Kidney glomerular epithelial cell (primary cell): ENCODE measurements at places on chromosomes 4 and X.

DNA sequence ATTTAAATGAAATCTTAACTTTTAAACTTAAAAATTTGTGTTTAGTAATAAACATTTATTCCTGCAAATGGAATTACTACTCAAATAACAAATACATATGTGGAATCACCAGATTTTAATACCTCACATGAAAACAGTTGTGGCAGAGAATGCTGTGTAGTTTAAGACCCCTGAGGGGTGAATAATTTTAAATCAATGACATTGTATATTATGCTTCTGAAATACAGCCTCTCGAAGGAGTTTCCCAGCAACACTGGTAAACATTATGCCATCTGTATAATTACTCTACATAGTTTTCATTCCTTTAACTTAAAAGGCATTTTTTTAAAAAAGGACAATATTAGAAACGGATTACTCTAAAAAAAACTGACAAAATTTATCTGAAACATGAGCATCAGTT lies 2313.3 kb downstream of the ARAP2 start:
- no peak for DNase-seq

DNA sequence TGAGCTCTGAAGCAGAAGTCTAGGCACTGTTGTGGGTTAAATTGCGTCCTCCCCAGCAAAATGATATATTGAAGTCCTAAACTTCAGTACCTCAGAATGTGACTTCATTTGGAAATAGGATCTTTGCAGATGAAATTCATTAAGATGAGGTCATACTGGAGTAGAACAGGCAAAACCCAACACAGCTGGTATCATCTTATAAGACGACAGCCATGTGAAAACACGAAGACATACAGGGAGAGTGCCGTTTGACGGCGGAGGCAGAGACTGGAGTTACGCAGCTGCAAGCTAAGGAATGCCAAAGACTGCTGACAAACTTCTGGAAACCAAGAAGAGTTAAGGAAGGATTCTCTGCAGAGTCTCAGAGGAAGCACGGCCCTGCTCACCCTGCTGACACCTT lies 241.5 kb downstream of the MAML3 start:
- no peak for DNase-seq

DNA sequence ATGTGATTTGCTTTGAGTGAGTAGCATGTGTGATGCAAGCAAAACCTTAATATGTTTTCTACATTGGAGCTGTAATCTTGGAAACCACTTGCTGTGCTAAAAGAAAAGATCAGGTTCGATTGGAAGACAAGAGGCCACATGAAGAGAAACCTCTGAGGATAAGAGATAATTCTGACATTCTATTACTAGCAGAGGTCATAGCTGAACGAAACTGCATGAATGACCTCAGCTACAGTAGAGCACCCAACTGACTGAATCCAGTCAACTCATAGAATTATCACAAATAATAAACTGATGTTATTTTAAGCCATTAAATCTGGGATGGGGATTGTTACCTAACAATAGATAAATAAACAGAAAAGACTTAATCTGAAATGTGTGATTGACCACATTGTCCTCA lies 147.1 kb downstream of the CAMK2D start:
- DNase-seq: no peak

- no peak for DNase-seq
Measured at GRCh38 chr4:113740857-113741379, 20.6 kb downstream of the CAMK2D start.

DNA sequence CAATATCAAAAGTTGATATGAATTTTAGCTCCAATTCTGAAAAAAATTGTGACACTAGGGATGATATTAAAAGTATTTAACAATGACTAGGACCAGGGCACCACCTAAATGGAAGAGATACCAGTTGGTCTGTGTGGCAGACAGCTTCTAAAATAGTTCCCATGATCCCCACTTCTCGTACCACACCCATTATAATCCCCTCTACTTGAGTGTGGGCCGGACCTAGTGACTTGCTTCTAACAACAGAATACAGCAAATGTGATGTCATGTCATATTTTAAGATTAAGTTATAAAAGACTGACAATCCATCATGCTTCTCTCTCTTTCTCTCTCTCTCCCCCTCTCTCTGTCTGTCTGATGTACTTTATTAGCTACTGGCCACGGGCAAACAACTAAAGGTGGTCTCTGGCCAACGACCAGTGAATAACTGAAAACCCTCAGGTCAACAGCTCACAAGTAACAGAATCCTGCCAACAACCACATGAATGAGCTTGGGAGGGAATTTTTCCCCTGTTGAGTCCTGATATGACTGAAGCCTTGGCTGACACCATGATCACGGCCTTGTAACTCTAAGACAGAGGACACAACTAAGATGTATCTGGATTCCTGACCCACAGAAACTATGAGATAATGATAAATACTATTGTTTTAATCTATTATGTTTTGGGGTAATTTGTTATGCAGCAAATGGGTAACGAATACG lies 34.4 kb downstream of the FAM13A start:
- DNase-seq: no peak

DNA sequence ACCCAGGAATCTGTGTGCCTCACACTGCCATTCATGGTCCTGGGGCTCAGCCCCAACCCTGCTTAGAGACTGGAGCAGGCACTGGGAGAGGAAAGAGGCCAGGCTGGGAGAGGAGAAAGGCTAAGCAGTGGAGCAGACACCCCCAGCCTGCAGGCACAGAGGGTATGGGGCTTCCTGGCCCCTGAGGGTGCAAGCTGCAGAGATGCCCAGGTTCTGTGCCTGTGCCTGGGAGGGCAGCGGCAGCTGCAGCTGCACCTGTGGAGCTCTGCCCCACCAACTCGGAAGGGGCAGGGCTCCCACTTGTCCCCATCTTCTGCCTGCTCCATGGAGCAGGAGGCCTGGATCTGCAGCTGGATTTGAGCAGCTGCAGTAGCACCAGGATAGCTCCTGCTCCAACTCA lies 47.9 kb downstream of the DMP1 start:
- DNase-seq: no peak
